ENCODE measurements at places on chromosomes 6 and 20.

DNA sequence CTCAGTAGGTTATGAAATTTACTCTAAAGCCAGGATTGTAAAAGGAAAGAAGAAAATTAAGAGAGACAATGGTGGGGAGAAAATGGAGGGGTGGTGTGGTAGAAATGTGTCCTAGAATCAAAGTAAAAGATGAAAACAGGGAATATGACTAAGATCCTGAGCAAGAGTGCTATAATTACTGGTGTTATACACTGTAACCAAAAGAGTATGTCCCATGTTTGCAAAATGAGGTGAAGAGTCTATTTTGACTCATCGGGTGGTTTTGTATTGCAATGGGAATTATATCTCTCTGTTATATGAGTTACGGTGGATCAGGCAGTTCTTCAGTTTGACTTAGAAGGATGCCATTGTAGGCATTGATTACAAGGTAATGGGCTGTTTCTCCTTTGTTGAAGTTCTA is 8.5 kb downstream of the L3MBTL3 start:
- peak overlapping the region; percentile 18 for H3K27ac ChIP-seq
- H3K4me1 ChIP-seq = peaks cover 67% of the 10 kb centered on the region
- DNase-seq = no peak
- H3K4me3 ChIP-seq = no peak overlapping the region

DNA sequence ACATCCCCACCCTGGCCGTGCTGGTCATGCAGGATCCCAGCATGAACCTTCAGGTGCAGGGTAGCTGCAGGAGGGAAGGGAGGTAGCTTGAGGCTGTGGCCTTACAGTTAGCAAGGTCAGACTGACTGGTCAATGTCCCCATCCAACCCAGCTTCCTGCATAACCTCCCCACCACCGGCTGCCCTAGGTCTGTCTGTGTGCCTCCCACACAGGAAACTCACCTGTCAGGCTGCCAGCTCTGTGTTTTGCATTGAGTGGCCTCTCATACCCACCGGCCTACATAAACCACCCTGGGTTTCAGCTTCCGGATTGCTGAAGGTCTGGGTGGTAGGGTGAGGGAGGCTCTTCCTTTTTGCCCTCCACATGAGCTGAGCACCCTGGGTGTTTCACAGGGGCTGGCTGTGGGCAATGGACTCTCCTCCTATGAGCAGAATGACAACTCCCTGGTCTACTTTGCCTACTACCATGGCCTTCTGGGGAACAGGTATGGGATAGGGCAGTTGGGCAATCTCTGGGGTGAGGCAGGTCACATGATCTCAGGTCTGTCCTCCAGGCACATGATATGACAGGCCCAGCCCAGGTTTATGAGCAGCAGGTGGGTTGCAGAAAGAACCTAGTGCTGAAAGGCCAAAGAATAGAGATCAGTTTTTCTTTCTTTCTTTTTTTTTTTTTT is 1.8 kb downstream of the CTSA start:
- DNase-seq = peak; percentile 41
- H3K27ac ChIP-seq = no peak overlapping the region
- H3K4me1 ChIP-seq = peaks cover 31% of the 10 kb centered on the region
- peak overlapping the region; percentile 89 for H3K4me3 ChIP-seq

- peak overlapping the region; percentile 74 for H3K4me3 ChIP-seq
- peak overlapping the region; percentile 87 for H3K27ac ChIP-seq
- DNase-seq = no peak
- peaks cover 81% of the 10 kb centered on the region for H3K4me1 ChIP-seq
Measured at GRCh38 chr6:2876210-2877056, 26.7 kb downstream of the SERPINB9 start.

DNA sequence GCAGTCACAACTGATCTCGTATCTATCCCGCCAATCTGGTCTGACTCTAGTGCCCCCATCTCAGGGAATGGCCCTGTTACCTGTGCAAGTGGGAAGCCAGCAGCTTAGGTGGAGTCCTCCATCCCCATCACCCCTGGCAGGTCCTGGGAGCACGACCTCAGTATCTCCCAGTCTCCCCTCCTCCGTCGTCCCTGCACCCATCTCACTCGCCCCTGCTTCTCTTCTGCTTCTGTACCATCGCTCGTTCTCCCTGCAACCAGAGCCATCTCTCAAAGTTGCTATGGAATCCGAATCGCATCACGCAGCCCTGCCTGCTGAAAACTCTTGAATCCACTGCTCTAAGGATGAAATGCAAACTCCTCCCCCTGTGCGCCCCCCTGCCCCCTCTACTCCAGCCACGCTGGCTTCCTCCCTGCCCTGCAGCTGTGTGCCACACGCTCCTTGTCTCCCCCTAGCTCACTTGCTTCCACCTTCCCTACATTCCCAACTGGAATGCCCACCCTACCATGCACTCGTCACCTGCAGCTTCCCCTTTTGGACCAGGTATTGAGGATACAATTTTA is 64.0 kb upstream of the PTGIS start:
- no peaks in the 10 kb centered on the region for H3K4me1 ChIP-seq
- H3K4me3 ChIP-seq = no peak overlapping the region
- H3K27ac ChIP-seq = no peak overlapping the region
- no peaks in the 10 kb centered on the region for H3K27me3 ChIP-seq
- peaks cover 22% of the 10 kb centered on the region for H3K36me3 ChIP-seq

DNA sequence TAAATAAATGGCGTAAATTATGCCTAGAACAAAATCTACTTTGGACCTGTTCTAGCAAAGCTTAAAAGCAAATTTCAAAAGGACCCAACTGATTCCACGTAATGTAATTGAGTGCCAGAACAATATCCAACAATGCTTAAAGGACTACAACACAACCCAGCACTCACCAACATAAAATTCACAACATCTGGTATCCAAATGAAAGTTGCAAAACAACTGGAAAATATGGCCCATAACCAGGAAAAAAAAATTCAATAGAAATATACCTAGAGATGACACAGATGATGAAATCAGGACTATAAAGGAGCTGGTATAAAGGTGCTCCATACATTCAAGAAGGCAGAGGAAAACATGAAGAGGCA is 14.1 kb downstream of the TUBB2B start:
- H3K27ac ChIP-seq = no peak overlapping the region
- H3K36me3 ChIP-seq = no peaks in the 10 kb centered on the region
- H3K4me1 ChIP-seq = peaks cover 21% of the 10 kb centered on the region
- no peak overlapping the region for H3K4me3 ChIP-seq
- DNase-seq = no peak

Measured in activated CD4-positive, alpha-beta T cell treated with anti-CD3 and anti-CD28 coated beads for 36 hours (primary cell).